Esophagus (tissue), 2 donors: ENCODE measurements at places on chromosomes 12 and 14. TPM values are rescaled to one million over a fixed set of nuclear protein-coding genes. Genes with fewer than 3 reads are reported as not detected.

Gene DIO3
- 0.20 TPM for polyA plus RNA-seq

Gene KRT1
- polyA plus RNA-seq = 12.5 TPM

Gene CLEC9A
- 0.13 TPM for polyA plus RNA-seq

Gene B4GALNT3
- polyA plus RNA-seq = 8.9 TPM

Gene CARMIL3
- polyA plus RNA-seq = 0.55 TPM

Gene KLHL33
- polyA plus RNA-seq = 0.07 TPM

Gene HOXC11
- not detected for polyA plus RNA-seq

Gene FBLN5
- polyA plus RNA-seq = 3.3 TPM

Gene CLEC7A
- 7.3 TPM for polyA plus RNA-seq

Gene TAS2R43
- polyA plus RNA-seq = not detected

Gene TMPRSS12
- 0.04 TPM for polyA plus RNA-seq

Gene LMNTD1
- not detected for polyA plus RNA-seq

Gene IFI27
- 155 TPM for polyA plus RNA-seq

Gene GXYLT1
- polyA plus RNA-seq = 1.3 TPM

Gene ANO2
- polyA plus RNA-seq = 1.4 TPM

Gene ALX1
- polyA plus RNA-seq = not detected

Gene PPP1R1A
- 1.1 TPM for polyA plus RNA-seq

Gene KRT75
- polyA plus RNA-seq = 0.08 TPM

Gene WASHC4
- polyA plus RNA-seq = 11.6 TPM

Gene MSRB3
- 14.8 TPM for polyA plus RNA-seq

Gene DAZAP2
- 66.5 TPM for polyA plus RNA-seq

Gene DYRK2
- 3.2 TPM for polyA plus RNA-seq

Gene DEGS2
- polyA plus RNA-seq = 41.8 TPM

Gene LRRC9
- under 0.01 TPM for polyA plus RNA-seq

Gene TAS2R9
- not detected for polyA plus RNA-seq

Gene NFE2
- 0.09 TPM for polyA plus RNA-seq

Gene ARMH4
- polyA plus RNA-seq = 0.54 TPM

Gene TGM1
- 890 TPM for polyA plus RNA-seq

Gene SLC5A8
- polyA plus RNA-seq = 0.04 TPM

Gene STYK1
- polyA plus RNA-seq = 5.4 TPM

Gene SELPLG
- polyA plus RNA-seq = 0.86 TPM

Gene GIT2
- 10.6 TPM for polyA plus RNA-seq

Gene DTX1
- polyA plus RNA-seq = 0.59 TPM

Gene ORAI1
- 2.4 TPM for polyA plus RNA-seq

Gene CELA1
- not detected for polyA plus RNA-seq

Gene FAM186B
- polyA plus RNA-seq = 0.09 TPM

Gene GPR84
- 0.29 TPM for polyA plus RNA-seq

Gene DLGAP5
- 1.4 TPM for polyA plus RNA-seq

Gene GALNT8
- 0.08 TPM for polyA plus RNA-seq
